ENCODE measurements at places on chromosomes 6 and 20.

- DNase-seq, result peak; percentile 73
These were observed 539 bp downstream of the TMEM200A start for GRCh38 chr6:130366107-130367005.

DNA sequence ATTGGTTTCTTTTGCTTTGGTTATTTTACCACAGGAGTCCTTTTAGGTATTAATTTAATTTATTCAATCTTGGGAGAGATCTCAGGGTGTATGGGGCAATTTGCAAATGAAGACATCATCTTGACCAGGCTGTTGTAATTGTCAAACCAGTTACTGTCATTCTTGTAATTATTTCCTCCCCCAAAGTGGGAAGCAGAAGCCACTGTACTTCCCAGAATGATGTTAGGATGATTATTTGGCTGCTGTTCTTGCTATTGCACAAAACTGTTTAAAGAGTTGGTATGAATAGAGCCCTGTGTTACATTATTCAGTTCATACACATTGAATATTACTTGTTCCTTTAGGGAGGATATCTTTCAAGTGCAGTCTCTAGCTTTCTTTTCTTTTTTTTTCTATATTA is 1.7 kb downstream of the TAAR6 start:
- DNase-seq, result no peak

DNA sequence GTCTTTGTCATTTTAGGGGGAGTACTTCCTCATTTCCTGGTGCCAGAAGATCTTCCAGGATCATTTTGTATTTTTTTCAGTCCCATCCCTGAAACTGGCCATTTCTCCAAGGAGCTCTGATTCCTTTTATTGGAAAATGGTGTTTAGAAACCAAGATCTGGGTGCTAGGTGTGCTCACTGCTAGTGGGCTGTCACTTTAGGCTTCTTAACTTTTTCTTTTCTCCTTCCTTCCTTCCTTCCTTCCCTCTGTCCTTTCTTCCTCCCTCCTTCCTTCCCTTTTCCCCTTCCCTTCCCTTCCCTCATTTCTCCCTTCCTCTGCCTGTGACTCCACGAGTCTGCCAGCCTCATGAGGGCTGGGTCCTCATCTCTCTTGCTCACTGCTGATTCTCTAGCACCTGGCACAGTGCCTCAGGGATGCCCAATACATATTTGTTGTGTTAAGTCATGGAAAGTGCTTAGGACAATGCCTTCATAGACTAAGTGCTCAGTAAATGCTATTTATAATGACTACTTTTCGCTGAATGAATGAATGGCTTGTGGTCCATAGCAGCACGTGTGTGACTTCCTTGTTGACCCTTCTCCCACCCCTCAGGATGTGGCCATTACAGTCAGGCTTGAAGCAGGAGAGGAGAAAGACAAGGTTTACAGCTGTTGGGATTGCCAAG is 36.9 kb downstream of the APCDD1L start:
- DNase-seq, result peak; percentile 60

- no peak for DNase-seq
These were observed 13.7 kb upstream of the UBE2V1 start for GRCh38 chr20:50126662-50127061.

GRCh38 chr6:85300581-85300980 is 149.3 kb upstream of the NT5E start:
- no peak for DNase-seq

Measured in EL (cell line).